Lung (tissue), 17 donors: ENCODE measurements at places on chromosomes 2 and 18. TPM values are rescaled to one million over a fixed set of nuclear protein-coding genes. Genes with fewer than 3 reads are reported as not detected.

TMSB10 gene
- polyA plus RNA-seq, result 6,202 TPM

KATNAL2 gene
- polyA plus RNA-seq, result 1.5 TPM

DNAH6 gene
- polyA plus RNA-seq, result 1.9 TPM

HNMT gene
- 91.8 TPM for polyA plus RNA-seq

KIAA2012 gene
- polyA plus RNA-seq, result 0.69 TPM

DNA sequence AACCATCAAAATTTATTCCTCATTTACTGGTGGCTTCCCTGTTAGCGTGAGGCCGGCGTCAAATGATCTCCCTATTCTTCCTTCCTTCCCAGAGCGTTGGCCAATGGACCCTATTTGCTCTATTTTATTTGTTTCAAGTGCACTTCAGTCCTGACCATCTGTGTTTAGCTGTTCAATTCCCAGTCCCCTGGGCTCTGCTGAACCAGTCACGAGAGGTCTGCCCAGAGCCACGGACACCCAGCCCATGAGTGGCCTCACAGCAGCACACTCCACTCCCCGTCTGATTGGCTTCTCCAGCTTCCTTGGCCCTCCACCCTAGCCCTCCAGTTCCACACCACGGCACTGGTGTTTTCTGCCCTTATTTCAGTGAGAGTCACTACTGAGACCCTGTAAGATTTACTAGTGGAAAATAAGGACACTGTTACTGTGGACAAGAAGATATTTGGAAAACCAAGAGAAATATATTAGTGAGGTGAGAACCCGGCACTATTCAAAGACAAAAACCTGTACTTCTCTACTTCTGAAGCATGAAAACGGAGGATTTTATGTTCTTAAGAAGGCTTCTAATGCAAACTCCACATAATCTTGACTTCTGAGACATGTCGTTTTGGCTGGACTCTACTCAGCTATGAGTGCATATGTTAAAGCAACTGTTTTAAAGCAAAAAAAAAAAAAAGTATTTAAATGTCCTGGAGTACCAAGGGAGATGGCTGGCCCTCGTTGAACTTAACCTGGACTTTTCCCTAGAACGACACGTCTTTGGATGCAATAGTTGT, 86.6 kb downstream of the COL6A3 start:
- DNase-seq, result no peak

GRCh38 chr2:42979416-42979869, 187.1 kb upstream of the HAAO start:
- peak; percentile 74 for DNase-seq

DNA sequence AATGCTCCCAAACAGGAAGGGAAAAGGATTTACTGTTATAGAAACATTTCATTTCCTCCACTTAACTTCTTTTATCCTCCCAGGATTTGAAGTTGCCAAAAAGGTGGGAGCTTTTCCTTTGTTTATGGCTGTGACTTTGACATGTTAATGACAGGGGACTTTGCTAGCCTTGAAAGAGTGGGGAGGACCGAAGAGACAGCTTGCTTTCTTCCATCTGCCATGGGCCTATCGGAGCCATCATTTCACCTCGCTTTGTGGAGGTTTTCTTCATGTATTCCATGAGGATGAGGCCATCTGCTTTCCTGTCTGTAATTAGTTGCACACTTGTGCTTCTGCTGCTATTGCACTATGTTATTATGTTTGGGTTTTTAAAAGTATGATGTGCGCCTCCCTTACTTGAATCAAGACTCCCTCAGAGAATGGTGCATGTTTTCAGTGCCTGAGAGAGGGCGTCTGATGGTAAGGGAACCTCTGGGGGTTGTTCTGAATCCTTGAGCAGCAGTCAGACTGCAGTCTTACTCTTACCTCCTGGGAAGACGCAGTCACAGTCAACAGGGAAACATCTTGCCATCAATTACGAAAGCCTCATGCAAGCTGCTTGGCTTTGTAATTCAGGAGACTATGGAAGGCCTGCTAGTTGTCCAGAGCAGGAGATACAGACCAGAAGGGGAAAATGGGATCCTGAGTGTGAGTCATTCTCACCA, 173.3 kb upstream of the MGAT5 start:
- no peak for DNase-seq

- peak; percentile 62 for DNase-seq
These were observed 66.8 kb upstream of the FZD7 start for GRCh38 chr2:201966691-201967438.

DNA sequence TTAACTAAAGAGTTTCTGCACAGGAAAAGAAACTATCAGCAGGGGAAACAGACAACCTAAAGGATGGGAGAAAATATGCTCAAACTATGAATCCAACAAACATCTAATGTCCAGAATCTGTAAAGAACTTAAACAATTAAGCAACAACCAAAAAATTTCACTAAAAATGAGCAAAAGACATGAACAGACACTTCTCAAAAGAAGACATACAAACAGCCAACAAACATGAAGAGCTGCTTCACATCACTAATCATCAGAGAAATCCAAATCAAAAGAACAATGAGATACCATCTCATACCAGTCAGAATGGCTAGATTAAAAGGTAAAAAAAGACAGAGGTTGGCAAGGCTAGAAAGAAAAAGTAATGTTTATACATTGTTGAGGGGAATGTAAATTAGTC, 8.8 kb upstream of the GULP1 start:
- no peak for DNase-seq

DNA sequence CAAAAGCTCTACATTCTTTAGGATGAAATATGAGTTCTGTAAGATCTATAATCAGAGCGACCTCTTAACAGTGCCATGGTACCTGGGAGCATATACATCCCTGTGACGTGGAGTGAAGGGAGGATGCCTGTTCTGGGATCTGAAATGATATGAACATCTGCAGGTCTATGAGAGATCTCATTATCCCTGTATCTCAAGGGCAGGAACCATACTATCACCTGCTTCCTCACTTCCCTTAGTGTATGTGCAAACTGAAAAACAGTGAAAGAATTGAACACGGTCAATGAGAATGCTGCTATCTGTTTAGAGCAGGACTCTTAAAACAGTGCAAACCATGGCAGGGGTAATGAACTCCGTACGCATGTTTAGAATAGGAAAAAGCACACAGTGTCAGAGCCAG, 364.0 kb downstream of the LPIN1 start:
- DNase-seq, result no peak

DNA sequence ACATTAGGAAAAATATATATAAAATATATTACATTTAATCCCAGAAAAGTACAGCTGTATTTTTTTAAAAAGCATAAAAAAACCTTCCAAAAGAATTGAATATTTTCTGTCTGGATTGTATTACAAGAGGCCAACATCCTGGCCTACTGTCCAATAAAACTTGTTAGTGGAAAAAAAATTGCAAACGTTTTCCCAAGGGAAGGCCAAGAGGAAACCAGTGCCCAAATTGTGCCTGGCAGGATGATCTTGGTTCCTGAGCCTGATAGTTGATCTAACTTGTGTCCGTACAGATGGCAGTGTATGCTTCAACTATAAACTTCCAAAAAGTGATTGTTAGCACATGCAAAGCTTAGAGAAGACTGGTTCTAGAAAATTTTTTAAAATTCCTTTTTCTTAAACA, 90.6 kb upstream of the LPIN2 start:
- DNase-seq, result no peak

DNA sequence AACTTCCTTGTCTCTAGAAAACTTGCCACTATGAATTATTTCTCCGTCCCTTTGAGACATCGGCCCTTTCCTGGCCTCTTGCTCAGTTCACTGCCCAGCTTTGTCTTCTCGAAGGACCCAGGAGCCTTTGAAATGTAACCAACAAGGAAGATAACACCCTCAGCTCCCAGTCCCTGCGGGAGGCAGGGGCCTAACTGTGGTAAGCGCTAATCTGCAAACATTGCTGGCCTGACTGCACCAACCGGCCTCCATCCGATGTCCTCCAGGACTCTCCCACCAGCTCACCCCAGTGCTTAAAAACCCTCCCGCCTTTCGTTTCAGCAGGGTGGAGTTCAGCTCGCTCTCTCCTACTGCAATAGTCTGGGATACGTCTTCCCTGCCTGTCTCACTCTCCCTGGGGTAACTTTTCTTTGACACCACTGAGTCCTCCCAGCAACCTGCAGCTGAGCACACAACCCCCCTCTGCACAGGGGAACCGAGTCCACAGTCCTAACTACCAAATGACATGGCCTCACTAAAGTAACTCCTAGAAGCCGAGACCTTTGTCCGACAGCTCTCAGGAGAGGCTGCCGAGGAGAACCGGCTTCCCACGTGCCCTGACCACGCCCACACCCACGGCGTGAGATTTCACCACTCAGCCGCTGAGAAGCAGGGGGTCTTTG, 76.1 kb downstream of the MBP start:
- no peak for DNase-seq

GRCh38 chr2:86675511-86676015, 44.5 kb upstream of the RMND5A start:
- DNase-seq, result no peak
